Stimulated activated CD8-positive, alpha-beta memory T cell treated with anti-CD3 and anti-CD28 coated beads, Interleukin-4, amount 100 ng/mL, for 1 hour (primary cell): ENCODE measurements at places on chromosomes 2 and 18.

DNA sequence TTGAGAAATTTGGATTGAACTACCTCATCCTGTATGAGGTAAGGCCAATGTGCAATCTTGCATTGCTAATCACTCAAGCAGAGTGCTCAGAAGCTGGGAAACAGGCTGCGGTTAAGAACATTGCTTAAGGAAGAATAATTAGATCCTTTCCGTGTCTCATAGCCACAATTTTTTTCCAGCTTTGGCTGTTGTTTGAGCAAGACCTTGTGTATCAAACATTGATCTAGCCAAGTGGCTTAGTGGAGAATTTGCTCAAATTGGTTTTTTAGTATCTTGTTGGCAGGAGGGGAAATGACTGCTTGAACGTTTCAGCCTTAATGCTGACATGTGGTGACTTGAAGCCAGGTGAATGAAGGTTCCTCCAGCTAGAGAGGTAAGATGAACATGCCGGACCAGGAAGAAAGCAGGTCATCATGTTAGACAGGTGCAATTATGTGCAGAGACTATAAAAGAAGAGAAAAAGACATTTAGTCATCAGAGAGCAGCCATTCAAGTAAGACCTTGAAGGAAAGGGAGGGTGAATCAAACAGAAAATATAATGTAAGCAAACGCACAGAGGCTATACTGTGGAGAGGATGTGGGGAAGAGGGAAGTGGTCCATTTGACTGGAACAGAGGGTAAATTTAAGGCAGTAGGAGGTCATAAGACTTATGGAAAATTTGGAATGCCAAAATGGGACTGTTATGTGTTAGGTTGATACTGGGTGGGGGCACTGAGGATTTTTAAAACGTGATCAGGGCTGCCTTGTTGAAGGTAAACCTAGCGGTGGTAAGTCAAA, 98.9 kb upstream of the CYP1B1 start:
- no peak for DNase-seq

DNA sequence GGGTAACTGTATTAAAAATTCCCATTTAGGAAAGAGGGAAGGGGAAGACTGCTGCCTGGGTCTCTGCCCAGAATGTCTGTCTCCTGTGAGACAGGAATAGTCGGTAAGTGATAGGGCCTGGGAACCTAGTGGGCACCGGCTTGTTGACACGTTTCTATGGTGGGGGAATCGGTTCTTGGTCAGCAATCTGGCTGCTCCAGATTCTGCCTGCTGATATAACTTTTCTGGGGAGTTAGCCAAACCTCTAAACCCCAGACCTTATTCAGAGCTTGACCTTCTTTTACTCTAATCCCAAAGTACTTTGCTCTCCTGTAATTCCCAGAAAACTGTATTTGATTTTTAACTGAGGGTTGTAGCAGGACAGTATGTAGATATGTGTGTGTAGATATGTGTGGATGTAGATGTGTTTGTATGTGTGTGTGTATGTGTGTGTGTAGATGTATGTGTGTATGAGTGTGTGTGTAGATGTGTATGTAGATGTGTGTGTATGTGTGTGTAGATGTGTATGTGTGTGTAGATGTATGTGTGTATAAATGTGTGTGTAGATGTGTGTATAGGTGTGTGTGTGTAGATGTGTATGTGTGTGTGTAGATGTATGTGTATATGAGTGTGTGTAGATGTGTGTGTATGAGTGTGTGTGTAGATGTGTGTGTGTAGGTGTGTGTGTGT, 61.8 kb upstream of the TXNDC2 start:
- no peak for DNase-seq

GRCh38 chr18:22176420-22177326, 7.3 kb downstream of the GATA6 start:
- DNase-seq = no peak

DNA sequence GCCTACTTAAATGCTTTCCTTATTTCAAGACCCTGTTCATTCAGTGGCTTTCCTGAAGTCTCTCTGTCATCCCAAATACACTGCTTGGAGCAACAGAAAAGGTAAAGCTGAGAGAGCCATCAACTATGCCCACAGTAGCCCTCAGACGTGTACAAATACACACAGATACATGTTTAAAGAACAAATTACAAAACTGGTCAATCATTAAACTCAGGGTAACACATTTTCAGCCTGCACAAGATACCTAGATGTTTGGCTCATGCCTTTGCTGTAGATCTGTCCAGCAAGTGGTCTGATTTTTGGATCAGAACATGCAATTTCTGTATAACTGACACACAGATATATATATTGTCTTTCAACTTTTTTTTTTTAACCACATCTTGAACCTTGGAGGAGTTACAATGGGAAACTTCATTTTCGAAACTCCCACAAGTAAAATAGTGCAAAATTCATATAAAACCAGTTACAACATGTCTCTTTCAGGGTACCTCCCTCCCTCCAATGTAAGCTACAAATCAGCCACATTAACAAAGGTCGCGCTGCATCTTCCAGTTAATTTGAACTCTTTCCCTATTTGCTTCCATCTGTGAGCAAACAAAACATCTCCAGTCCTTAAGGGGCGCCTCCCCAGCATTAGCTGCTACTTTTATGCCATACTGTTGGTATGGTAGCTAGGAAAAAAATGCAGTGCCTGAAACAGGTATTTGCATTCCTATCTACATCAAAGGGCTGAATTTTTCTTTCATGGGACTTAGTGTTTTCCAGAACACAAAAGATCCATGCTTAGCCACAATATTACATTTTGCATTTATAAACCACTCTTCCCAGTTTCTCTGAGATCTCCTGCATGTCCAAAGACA, 311.9 kb downstream of the NRXN1 start:
- DNase-seq = no peak

- DNase-seq = no peak
Measured at GRCh38 chr2:145016711-145017110, 496.8 kb upstream of the ZEB2 start.

- DNase-seq = no peak
Measured at GRCh38 chr2:189623049-189623448, 38.2 kb upstream of the ASNSD1 start.

DNA sequence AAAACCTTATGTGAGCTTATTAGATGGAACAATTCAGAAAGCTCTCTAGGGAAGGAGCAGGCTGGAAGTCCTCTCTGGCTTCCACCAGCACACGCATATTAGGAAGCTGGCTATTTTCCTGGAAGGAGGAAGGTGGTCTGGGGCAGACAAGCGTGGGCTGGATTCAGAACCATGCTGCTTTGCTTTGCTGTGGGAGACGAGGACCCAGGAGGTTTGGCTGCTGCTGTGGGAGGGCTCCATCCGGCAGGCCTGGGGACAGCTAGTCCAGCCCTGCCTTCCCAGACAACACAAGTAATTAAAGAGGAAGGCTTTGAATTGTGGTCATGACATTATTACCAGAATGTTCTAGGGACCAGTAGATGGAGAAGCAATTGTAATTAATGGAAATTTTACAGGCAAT, 238.8 kb upstream of the MYT1L start:
- no peak for DNase-seq

GRCh38 chr2:151670346-151670745, 63.9 kb downstream of the NEB start:
- DNase-seq = no peak

DNA sequence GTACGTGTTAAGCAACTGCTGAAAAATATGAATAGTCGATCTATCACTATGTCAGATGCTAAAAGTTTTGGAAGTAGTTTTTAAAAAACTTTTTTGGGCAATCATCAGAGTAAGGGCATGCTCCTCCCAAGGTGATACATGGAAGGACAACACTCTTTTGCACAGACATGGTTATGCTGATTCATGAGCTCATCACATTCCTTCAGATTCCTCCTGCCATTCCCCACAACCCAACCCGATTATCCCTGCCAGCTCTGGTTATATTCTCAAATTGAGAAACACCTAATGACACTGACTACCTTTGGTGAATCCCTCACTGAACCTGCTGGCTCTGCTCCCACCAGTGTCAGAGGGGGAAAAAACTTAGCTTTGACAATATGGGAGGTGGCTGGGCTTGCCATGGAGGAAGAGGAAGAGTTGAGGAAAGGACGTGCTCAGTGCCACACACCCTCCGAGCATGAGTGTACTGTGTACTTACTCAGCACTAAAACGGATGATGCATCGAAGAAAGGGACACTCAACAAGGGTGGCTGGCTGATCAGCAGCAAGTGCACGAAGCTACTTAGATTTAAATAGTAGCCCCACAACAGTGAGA, 83.9 kb upstream of the RNU4ATAC start:
- DNase-seq = no peak

DNA sequence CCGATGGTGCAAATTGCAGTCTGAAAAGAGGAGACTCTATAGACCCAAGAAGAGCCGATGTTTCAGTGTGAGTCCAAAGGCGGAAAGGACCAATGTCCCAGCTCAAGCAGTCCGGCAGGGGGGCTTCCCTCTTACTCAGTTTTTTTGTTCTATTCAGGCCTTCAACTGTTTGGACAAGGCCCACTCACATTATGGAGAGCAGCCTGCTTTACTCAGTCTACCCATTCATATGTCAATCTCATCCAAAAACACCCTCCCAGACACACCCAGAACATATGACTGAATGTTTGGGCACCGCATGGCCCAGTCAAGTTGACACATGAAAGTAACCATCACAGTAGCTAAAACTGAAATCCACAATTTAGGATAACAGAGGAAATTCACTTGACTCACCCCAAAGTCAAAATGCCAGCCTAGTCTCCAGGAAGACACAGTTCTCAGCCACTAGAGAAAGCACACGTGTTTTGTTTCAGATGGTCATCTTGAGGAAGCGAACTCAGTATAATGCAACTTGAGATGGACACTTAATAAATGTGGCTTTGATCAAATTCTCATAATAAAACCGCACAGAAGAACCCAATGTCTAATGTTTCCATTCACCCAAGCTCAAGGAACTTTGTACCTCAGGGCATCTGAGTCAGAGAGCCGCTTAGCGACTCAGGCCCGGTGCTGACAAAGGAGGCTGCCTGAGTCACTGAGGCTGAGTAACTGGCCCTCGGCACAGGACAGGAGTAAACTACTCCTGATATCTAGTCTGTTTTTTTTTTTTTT, 2.4 kb downstream of the FHL2 start:
- DNase-seq = no peak

- no peak for DNase-seq
Measured at GRCh38 chr2:84102274-84102673, 356.8 kb downstream of the SUCLG1 start.

DNA sequence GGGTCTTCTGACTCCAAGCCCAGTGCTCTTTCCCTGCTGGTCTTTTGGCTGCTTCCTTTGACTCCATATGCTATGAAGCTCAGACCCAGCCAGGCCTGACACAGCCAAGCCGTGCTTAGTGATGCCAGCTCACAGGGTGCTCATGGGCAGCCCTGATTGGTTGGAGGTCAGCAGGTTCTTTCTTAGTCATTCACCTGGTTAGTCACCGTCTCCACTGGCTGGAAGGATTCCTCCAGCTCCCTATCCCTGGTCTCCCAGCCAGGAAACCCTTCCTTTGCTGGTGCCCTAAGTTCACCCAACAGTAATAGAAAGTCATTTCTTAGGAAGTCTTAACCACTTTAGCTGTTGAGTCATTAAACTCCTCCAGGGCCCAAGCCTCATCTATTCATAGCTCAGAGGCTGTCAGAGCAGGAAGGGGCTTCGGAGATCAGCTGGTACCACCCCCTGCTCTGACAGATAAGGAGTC, 3.9 kb downstream of the KCNK3 start:
- DNase-seq = no peak

DNA sequence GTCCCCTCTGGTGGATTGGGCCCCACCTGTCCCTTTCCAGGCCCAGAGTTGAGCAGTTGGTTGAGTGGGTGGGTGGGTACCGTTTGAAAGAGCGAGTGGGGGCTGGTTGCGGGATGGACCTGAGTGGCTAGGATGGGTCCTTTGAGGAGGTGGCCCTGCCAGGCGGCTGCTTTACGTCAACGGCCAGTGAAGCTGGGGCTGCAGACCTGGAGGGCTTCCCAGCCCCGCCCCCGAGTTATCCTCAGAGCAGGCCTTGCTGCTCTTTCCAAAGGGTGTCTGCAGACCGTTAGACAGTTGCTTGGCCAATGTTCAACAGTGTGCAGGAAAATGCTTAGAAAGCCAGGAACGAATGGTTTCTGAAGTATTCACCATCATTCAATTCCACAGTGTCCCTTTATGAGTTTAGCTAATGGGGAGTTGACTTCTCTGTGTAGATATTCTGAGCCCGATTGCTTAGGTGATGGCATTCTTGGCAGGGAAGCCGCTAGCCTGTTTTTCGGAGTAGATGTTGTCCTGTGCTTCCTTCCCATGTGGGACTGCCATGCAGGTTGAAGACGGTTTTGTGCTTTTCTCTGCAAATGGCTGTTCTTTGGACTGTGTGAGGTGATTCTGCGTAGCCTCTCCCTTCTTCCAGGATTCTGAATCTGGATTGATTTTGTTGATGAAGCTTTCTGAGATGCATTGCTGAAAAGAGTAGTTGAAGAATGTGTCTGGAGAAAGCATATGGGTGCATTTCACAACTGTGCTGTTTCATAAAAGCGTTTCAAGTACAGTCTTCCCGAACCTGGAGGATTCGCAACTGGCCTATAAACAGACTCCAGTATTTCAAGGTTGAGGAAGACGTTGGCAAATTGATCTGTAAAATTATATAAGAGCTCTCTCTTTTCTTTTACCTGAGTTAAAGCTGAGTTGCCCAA, 45.8 kb downstream of the LDLRAD4 start:
- no peak for DNase-seq

DNA sequence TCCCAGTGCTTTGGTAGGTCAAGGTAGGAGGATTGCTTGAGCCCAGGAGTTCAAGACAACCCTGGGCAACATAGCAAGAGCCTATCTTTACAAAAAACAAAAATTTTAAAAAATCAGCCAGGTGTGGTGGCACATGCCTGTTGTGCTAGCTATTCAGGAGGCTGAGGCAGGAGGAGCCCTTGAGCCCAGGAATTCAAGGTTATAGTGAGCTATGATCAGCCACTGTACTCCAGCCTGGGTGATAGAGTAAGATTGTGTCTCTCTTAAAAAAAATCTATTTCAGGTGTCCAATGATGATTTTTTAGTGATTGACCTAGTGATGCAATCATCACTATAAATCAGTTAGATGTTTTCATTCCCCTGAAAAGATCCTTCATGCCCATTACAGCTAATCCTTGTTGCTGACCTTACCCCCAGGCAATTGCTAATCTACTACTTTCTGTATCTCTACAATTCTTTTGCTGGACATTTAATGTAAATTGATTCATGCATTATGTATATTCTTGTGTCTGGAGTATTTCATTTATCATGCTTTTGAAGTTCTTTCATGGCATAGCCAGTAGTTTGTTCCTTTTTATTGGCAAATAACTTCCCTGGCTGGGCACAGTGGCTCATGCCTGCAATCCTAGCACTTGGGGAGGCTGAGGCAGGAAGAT, 10.3 kb downstream of the MOCOS start:
- no peak for DNase-seq

DNA sequence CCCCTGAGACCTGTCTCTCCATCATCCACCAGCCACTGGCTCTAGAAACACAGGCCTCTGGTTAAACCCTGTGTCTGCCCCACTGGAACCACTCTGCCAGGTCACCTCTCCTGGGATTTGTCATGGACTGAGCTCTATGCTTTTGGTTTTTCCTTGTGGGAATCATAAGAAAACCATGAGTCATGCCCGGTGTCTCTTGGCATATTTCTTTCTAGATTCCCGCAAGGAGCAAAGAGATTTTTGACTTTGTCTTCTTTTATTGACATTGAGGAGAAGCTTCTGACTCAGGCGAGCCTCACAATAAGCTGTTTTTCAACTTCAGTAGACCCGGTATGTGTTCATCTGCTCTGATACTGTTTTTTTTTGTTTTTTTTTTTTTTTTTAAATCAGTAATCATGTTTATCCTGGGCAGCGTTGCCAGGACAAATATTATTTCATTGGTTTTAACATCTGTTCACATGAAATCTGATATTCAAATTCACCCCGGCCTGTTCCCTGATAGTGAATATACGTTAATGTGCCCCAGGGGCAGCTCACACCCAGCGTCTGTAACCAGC, 207.1 kb downstream of the ACKR3 start:
- no peak for DNase-seq
